ENCODE measurements at places on chromosomes 16 and 17.
A peak's percentile ranks its signal among the peaks of the same experiment; 100 is the strongest.

DNA sequence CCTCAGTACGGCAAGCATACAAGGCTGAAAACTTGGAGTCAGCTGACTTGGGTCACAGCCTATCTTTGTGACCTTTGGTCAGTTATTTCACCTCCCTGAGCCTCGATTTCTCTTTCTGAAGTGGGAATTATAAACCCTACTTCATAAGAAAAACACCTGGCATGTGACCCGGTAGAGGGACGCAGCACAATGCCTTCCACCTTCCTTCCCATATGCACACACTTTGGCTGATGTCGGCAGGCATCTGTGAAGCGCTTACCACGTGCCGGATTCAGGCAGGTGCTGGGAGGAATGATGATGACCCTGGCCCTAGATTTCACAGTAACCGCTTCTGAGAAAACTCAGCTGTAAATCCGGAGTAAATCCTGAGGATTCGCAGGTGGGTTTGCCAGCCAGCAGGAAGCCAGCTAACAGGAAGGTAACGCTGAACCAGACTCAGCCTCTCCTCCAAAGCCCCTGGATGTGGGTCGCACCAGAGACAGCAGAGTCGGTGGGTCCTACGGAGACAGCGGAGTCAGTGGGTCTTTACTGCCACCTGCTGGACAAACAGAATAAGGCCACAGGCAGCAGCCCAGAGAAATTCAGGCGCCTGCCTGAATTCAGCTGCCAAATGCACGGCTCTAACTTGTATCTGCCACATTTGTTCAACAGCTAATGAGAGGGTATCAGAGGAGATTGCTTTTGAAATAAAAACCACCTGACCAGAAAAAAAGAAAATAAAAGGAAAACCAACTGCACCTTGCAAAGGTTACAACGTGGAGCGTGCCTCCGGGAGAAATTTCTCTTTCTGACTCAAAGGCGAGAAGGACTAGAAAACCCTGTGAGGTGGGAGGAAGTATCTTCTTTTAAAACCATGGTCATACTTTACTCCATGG is 16.6 kb downstream of the COPRS start:
- peak; percentile 81 for DNase-seq

DNA sequence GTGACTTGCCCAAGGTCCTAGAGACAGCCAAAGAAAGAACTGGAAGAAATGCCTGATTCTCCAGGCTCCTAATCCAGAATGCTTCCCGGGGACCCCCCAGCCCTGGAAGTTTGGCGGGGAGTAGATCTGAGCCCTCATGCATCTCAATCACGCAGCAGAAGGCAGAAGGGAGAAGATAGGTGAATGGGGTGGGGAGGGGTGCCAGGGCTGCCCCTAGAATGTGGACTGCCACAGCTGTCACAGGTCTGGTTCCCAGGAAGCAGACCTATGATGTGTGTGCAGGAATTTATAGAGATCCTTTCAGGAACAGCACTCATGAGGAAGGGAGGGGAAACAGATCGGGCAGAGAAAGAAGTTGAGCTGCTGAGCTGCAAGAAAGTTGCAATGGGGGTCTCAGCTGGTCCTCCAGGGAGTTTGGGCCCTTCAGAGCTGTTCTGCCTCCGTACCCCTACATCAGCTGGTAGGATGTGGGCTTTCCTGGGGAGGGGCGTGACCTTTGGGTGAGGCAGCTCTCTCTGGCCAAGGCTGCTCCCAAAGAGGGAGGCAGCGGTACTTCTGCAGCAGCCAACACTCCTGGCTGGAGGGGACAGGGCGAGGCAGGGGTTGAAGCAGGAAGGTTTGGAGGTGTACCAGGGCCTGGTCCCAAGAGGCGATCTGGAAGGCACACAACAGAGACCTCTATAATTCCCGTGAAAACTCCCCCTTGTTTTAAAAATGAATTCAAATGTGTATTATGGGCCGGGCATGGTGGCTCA is 43.4 kb downstream of the DNAH9 start:
- DNase-seq = no peak

- DNase-seq = no peak
Observed at GRCh38 chr16:85124636-85125346, 12.5 kb upstream of the CIBAR2 start.

DNA sequence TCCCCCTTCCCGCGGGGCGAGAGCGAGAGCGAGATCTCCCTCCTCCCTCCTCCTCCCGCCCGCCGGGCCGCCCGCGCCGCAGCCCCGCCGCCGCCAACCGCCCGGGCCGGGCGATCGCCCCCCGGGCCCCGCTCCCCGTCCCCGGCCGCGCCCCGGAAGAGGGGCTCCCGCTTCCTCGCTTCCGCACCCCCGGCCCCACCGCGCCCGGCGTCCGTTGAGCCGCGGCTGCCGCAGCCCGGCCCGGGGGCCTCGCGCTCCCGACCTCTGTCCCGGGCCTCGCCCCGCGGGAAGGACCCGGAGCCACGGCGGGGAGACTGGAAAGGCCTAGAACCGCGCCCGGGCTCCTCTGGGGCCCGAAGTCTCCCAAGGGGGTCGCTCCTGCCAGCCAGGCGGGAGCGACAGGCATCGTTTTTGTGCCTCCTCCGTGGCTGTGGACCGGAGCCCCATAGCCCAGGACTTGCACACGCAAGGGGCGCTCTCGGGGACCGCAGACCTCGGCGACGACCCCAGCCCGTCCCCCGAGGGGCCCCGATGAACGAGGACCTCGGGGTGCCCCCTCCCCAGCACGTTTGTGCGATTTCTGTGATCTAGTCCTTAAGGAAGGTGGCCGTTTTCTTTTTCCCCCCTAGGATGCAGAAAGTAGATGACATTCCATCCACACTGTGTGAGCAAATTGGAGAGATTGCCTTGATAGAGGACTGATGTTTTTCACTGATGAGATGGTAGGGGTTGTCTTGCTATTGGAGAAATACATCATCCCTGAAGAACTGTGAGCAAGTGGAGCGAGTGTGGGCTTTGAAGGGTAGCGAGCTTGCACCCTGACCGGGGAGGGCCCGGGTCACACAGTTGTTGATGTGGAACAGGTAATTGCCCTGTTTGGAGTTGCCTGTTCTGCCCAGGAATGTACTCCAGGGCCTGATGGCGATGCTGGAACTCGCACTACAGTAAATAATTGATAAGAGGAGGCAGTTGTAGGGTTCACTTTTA is 611 bp downstream of the BANP start:
- no peak for DNase-seq
